Left colon (tissue), 2 donors: ENCODE measurements at places on chromosomes 2 and 18. TPM values are rescaled to one million over a fixed set of nuclear protein-coding genes. Genes with fewer than 3 reads are reported as not detected.

The GLI2 gene
- total RNA-seq, result 1.4 TPM

DNA sequence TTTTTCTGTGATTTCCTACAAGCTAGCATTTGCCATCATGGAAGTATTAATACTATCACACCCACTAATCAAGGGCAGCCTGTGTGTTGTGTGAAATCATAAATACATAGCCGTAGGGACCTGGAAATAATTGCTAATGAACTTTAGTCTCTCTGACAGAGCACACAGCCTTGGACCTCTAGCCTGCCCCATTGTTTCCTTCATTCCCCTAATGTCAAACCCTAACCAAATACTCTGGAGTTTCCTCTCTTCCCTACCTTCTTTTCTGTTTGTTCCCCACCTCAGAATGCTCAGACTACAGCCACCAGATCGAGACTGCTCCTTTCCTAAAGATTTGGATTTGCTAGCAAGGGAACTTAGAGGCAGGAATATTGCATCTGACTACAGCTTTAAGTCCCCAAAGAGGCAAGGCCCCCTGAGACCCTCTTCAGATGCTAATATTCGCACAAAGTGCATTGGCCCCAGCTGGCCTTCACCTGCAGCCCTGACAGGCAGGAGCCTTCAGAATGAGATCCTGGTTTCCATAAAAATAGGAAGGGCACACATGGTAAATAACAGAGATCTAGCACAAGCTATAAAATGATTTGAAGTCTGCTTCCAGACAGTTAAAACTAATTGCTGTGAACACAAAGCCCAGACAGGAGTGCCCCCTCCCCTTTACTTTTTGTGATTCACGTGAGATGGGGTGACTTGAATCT, 279.2 kb upstream of the DCC start:
- no peak for DNase-seq

- no peak for DNase-seq
These were observed 180.8 kb downstream of the SLC8A1 start for GRCh38 chr2:40271094-40271493.

DNA sequence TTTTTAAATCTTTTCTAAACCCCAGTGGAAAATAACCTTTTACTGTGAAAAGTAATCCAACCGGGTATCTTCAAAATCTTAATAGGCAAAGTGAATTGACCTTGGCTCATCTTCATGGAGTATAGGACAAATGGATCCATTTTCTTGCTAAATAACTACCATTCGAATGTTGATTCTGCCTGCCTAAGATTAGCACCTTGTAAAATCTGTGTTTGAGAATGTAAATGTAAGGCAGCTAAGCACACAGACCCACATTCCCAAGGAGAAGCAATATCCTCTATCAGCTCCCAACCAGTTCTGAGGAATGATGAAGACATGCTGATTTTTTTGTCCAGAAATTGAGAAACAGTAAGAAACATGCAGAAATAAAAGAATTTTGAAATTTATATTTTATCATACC, 509.8 kb upstream of the SMIM21 start:
- DNase-seq, result no peak

- peak; percentile 15 for DNase-seq
These were observed 160.3 kb upstream of the SIX2 start for GRCh38 chr2:45169339-45170190.

DNA sequence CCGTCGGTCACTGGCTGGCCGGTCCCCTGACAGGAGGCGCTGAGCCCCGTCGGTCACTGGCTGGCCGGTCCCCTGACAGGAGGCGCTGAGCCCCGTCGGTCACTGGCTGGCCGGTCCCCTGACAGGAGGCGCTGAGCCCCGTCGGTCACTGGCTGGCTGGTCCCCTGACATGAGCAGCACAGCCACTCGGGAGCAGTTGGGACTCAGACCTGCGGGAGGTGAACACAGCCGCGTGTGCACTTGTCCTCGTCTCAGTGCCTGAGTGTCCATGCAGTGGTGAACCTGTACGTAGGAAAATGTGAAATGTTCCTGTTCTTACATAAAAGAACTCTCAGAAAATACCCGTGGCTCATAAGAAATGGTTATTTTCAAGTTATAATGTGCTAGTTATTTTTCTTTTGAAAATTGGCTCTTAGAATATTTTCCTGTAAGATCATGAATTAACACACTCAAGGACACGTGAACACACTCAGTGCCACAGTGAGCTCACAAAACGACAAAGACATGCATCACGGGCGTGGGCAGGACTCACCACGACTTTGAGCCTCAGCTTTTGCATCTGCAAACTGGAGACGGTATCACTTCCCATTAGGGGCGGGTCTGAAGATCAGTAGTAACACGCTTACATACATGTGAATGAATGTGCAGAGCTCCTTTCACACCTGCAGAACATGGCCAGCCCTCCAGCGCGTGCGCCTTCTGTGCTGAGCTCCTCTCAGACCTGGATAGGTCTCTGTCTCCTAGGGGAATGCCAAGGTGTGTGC, 21.1 kb upstream of the NFATC1 start:
- DNase-seq, result no peak

The CDK15 gene
- 0.24 TPM for total RNA-seq

DNA sequence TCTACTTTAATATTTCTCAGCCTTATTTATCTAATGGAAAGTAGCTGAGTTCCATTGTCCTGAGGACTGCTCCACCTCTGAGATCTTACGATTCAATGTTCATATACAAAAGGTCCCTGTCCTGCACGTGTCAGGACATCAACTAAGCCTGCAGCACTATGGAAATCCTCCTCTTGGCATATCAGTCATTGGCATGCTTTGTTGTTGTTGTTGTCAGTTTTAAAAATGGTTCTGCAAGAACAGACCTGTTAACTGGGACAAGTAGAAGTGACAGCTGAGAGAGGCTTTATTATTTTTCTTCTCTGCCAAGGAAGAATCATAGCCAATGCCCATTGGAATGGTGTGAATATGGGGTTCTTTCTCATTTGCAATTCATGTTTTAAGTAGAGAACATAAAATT, 450.1 kb upstream of the PKDCC start:
- no peak for DNase-seq

GRCh38 chr18:22703883-22704585, 229.1 kb upstream of the RBBP8 start:
- DNase-seq, result no peak

DNA sequence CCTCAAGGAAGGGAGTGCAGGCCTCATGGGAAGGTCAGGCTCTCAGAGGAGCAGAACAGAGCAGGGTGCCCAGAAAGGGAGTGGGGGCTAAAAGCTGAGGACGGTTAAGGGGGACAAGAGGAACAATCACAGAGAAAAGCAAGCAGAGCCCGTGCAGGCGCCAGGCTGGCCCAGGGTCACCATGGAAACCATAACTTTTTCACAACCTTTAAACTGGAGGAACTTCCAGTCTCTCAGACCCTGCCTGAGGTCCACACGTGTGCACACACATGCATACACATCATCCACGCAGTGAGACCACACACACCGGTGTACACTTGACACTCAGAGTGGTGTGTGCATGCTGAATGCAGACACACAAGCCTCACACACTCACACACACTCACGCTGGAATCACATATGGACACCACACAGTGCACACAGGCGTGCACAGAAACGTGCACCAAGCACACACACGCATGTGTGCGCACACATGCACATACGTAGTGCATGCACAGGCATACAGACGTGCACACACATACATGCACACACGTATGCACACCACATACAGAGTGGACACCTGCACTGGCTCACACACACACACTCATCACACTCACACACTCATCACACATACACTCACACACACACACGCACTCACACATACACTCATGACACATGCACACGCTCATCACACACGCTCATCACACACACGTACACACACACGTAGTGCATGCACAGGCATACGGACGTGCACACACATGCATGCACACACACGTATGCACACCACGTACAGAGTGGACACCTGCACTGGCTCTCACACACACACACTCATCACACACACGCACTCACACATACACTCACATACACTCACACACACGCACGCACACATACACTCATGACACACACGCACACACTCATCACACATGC, 37.2 kb upstream of the SNED1 start:
- DNase-seq, result peak; percentile 23

DNA sequence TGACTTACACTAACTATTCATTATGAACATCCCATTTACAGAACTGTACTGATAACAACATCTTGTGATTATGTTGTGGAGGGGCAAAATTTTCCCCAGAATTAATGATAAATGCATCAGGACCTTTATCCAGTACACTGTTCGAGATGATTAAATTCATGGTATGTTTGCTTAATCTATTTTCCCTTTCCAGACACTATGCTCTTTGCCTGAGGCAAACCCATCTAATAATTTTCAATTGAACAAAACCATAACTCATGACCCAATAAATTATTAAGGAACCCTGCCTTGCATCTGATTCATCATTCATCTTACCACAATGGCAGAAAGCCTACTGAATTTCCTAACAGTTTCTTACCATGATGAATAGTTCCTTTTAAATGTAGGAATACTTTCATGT, 385.0 kb downstream of the DSEL start:
- no peak for DNase-seq

GRCh38 chr2:207813221-207813916, 43.7 kb upstream of the FZD5 start:
- DNase-seq, result no peak

DNA sequence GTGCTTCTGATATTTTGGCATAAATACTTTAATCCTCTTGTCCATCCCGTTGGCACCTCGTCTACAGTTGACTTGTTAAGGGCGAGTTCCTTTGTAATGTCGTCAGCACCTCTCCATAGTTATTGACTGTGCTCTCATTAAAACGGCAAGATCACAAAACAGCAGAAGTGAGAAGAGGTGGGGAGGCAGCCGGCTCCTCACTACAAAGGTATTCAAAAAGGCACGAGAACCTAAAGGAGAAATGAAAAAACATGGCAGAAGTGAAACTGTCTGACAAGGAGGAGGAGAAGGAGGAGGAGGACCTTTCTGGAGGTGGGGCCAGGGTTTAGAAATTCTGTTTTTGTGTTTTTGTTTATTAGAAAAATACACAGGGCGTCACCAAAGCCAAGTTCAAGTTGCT, 235.6 kb downstream of the BCL11A start:
- DNase-seq, result no peak

GRCh38 chr2:10374362-10374943, 71.7 kb downstream of the HPCAL1 start:
- DNase-seq, result no peak

GRCh38 chr2:46656640-46657039, 177.3 kb downstream of the TMEM247 start:
- DNase-seq, result no peak

- no peak for DNase-seq
These were observed 21.6 kb downstream of the TIA1 start for GRCh38 chr2:70226781-70227180.

GRCh38 chr2:45000341-45000901, 8.8 kb downstream of the SIX2 start:
- no peak for DNase-seq

The SCN2A gene
- total RNA-seq, result 0.14 TPM

GRCh38 chr18:4510711-4511110, 55.6 kb upstream of the DLGAP1 start:
- no peak for DNase-seq

- no peak for DNase-seq
These were observed 154.9 kb downstream of the MYO3B start for GRCh38 chr2:170332676-170333402.

- no peak for DNase-seq
These were observed 348.6 kb downstream of the ANAPC1 start for GRCh38 chr2:111535404-111535803.

The AFF3 gene
- total RNA-seq, result 4.7 TPM

DNA sequence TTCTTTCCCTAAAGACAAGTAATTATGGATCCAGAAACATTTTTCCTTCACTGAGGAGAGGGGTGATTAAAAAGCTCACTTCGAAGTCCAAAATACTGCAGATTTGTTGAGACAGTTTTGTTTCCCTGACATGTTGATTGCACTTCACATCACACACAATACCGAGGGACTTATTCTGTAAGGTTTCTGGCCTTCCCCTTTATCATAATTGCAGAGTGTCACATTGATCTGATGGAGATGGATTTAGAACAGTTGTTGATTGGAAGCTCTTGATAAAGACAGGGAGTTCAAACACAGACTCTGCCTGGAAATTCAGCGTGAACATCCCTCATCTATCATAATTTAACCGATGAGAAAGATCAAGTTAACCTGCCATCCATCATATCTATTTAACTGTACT, 163.6 kb downstream of the PTPRM start:
- DNase-seq, result no peak

The GNAL gene
- total RNA-seq, result 1.5 TPM

GRCh38 chr2:64838817-64839216, 150.4 kb upstream of the SLC1A4 start:
- peak; percentile 56 for DNase-seq

The ZAP70 gene
- 2.8 TPM for total RNA-seq

DNA sequence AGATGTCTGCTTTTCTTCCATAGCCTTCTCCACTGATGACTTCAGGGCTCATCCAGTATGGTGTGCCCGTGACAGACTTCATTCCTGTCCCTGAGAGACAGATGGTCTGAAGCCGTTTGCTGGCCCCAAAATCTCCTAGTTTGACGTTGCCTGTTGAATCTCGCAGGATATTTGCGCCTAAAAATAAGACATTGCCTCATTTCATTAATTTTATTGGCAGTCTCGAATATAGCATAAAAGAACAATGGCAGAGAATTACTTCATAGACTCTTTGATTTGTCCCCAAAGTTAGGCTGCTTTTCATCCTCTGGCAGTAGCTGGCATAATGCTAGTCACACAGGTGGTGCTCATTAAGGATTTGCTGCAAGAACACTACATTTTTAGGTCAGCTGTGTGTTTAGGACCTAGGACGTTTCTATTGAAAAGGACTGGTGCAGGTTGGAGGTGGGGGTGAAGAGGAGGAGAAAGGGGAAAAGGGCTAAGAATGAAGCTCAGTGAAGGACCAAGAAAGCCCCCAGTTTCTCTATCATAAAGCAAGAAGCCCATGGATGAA, 14.7 kb upstream of the ERCC3 start:
- no peak for DNase-seq

- DNase-seq, result no peak
These were observed 102.7 kb downstream of the MAP2 start for GRCh38 chr2:209526561-209526960.

DNA sequence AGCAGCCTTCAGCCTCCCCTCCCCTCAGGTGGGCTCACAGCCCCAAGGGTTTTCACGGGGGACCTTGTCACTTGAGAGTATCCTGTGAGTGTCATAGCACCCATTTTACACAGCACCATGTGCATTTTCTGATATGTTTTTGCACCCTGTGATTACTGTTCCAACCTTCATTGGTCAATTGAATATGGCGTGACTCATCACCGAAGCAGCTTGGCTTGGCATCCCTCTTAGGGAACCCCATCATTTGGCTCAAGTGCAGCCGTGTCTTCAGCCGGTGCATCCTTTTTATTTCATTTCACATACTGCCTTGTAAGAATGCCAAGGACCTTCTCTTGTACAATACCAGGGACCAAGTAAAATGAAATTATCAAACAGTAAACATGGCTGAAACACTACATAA, 57.6 kb downstream of the NPAS2 start:
- no peak for DNase-seq

DNA sequence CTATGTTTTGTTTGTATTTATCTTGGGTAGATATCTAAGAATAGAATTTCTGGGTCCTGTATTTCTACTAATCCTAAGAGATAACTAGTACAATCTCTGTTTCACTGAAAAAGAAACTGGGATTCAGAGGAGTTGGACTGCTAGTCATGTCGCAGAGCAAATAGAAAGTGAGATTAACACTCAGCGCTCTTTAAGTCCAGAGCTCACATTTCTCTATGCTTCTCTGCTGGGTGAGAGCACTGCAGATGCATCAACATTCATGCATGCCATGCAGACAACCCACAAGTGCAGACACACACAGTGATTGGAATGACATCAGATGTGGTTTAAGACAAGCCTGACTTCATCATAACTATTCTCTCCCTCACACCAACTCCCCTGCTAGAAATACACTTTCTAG, 563.8 kb downstream of the TDRD15 start:
- DNase-seq, result no peak

The L3MBTL4 gene
- total RNA-seq, result 4.9 TPM
